NCI-H1092 treated with DMSO at 0.1 percent for 48 hours (cell line): ENCODE measurements at places on chromosomes 7 and 10.

DNA sequence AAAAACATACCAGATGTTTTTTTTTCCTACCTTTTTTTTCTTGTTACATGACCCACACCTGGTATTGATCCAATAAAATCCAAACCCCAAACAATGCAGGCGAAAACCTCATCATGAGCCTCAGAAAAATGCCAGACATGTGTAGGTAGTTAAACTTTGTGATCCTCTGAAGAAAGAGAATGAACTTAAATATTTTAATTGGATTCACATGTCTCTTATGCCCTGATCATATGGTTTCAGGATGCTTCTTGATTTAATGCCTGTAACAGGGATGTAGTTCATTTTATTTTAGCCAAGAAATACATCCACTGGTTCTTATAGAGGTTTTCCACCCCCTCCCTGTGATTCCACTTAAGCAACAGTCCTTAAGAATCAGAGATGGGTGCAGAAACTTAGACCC is 451.6 kb downstream of the TYW1 start:
- DNase-seq = no peak

- peak; percentile 82 for DNase-seq
Observed at GRCh38 chr7:2635810-2636701, 4.3 kb downstream of the TTYH3 start.

GRCh38 chr10:79883986-79884385 is 57.4 kb downstream of the NUTM2E start:
- DNase-seq = no peak

DNA sequence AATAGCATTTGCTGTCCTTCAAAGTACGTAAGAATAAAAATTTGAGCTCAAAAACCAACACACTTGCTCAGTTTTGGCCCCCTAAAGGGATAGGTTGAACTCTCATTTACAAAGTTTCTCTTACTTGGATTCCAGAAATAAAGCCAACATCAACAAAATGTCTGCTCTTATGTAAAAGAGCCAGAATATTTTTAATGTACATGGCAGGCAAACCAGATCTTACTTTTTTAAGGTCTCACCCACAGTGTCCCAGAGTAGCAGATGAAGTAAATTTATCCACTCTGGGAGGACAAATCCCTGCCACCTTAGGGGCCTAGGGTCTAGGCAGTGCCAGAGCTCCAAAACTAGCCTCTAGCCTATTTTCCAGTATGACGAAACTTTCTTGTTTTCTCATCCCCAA is 159.6 kb downstream of the SKAP2 start:
- DNase-seq = no peak

DNA sequence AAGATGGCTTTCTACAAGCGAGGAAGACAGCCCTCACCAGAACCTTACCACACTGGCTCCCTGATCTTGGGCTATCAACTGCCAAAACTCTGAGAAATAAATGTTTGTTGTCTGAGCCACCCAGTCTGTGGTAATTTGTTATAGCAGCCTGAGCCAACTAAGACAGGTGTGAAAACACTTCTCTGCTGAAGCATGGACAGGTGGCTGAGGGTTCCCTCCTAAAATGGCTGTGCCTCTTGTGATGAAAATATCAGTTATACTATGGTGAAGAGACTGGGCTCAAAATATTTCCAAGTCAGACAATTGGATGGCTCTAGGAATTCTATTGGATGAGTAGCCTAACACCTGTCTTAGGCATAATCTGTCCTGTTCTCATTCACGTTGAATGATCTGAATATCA is 78.1 kb downstream of the CDK1 start:
- no peak for DNase-seq

- DNase-seq = peak; percentile 78
Observed at GRCh38 chr10:13536674-13537366, 8.0 kb upstream of the BEND7 start.

DNA sequence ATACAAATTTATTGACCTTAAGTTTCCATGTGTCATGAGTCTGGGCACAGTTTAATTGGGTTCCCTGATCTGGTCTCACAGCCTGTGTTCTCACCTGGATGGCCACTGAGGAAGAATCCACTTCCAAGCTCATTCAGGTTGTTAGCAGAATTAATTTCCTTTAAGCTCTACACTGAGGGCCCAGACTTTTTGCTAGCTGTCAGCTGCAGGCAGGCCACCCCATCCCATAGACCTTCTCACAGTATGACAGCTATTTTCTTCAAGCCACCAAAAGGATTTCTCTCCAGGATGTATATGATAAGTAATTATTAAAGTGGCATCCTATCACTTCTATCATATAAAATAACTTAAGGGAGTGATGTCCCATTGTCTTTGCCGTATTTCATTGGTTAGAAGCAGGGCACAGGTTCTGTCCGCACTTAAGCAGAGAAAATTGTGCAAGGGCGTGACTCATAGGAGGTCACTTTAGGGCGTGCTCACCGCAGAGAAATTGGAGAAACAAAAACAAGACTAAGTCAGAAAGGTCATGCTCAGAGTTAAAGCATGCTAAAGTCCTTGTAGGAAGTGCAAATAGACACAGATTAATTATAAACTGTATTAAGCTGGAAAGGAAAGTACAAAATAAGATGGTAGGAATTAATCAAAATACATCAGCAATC is 109.9 kb downstream of the AHR start:
- DNase-seq = no peak

GRCh38 chr10:33390046-33390445 is 55.6 kb upstream of the NRP1 start:
- DNase-seq = no peak

GRCh38 chr10:68155615-68156210 is 46.4 kb downstream of the MYPN start:
- no peak for DNase-seq

DNA sequence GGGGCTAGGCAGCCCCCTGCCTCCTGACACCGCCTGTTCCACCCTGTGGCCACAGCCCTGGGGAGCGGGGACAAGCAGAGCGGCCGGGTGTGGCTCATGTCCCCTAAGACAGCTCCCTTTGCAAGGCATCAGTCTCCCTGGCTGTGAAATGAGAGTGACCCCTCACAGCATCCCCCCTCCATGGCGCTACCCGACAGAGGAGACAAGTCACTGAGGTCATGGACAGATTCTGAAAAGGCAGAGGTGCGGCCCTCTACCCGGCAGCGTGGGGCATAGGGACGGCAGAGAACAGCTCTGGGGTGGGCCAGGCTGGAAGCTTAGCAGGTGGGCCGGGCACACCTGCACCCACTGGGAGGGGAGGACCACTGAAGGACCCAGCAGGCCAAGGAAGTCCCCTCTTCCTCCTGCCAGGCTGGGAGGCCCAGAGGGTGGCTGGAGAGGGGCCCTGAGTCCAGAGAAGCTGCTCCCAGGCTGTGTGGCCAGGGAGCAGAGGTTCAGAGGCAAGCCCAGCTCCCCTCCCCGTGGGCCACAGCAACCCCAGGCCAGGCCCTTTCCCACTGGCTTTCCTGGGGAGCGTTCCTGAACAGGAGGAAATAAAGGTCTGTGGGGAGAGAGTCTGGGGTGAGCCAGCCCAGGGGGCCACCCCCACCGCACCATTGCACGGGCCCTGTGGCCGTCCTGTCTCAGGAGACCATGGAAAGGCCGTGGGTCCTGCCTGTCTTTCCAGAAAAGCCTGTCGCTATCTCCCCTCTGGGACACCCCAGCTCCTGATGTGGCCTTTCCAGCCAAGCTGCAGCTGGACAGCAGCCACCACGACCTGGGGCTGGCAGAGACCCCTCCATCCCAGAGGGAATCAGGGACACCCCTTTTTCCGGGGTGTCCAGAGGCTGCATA is 1.7 kb downstream of the ADAP1 start:
- no peak for DNase-seq

- peak; percentile 49 for DNase-seq
Observed at GRCh38 chr10:79070606-79071395, 2.0 kb downstream of the ZMIZ1 start.

DNA sequence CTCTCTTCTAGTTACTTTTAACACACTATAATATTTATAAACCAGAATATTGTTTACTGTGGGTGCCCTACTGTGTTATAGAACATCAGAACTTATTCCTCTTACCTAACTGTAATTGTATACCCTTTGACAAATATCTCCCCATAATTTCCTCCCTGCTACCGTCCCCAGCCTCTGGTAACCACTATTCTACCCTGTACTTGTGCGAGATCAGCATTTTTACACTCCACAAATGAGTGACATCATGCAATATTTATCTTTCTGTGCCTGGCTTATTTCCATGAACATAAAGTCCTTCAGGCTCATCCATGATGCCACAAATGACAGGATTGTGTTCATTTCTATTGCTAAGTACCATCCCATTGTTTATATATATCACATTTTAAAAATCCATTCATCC is 139.8 kb upstream of the RSU1 start:
- no peak for DNase-seq

DNA sequence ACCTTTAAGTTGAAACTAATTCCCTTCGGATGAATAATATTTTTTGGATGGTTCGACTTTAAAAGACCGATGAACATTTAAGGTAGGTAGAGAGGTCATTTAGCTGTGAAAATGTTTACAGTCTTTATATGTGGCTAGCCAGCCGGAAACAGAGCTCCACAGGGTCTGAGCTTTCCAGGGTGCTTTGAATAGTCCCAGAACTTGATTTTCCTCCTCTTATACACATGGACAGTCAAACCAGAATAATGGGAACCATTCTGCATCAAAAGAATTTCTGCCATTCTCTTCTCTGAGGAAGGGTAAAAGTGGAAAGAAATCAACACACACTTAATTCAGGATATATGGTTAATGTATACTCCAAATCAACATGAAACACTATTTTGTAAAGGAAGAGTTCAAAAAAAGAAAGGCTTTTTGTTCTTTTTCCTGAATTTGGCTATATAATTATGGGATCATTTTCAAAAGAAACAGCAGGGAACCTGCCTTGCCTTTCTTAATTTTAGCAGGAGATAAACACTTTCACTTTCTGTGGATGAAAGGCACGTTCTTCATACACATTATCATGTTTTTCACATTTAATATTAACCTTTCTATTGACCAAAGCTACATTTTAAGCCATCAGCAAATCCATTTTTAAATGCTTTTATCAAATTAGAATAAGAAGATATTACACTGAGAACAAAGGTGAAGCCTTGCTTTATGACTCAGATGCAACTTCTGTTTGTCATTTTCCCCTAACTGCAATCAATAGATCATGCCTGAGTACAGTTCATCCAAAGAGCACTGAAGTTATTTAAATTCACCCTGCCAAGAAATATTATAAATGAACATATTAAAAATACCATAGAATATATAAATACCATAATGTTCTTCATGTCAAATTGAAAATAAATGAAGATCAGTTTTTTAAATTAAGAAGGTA is 307.3 kb downstream of the THSD7A start:
- peak; percentile 67 for DNase-seq

GRCh38 chr10:7408291-7409044 is 2.4 kb downstream of the SFMBT2 start:
- peak; percentile 48 for DNase-seq

- no peak for DNase-seq
Observed at GRCh38 chr7:7257899-7258692, 75.8 kb downstream of the C1GALT1 start.

DNA sequence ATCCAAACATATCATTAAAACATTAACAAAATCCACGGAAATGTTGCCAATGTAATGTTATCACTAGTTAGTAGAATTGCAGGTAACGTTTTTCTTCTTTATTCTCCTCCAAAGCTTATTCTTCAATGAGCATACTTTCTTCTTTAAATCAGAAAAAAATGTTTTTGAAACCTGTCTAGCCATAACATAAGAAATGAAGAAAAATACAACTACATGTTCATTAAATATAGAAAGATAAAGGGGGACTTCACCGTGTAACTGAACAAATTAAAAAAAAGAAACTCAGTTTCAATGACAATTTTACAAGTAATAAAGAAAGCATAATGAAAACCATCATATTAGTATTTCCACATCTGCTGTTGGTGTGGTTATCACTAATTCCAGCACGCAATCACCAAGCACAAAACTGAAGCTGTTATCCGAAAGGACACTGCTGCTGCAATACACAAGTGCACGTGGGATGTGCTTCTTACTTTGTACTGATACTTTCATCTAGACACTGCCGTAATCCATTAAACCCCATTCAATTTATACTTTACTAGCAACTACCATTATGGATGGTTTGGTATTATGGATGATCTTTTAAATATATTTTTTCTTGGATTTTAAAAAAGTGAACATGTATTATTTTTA is 9.6 kb downstream of the ESYT2 start:
- DNase-seq = no peak

DNA sequence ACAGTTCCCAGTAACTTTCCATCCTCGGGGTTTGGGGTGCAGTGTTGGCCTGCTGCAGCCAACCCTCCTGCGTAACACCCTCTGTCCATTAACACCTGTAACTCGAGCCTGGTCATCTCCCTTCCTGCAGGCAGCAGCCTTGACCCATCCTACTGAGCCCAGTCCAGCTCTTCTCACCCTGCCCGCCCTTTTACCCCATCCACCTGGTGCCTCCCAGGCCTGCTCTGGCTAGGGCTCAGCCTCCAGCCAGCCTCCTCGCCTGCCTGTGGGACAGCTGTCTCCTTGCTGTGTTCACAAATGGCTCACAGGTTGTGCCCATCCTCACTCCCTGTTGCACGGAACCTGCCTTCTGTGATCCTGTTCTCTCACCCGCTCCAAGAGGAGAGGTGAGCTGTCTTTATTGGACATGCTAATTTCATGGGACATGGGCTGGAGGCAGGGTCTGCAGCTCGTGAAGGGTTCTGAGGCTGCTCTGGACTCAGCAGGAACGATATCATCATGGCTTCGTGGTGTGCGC is 277.2 kb upstream of the TCERG1L start:
- no peak for DNase-seq

GRCh38 chr7:116561697-116562483 is 37.1 kb downstream of the CAV1 start:
- no peak for DNase-seq

- DNase-seq = no peak
Observed at GRCh38 chr7:142584765-142585164, 164.5 kb upstream of the PRSS1 start.

GRCh38 chr7:2115760-2116447 is 116.8 kb downstream of the MAD1L1 start:
- peak; percentile 74 for DNase-seq

DNA sequence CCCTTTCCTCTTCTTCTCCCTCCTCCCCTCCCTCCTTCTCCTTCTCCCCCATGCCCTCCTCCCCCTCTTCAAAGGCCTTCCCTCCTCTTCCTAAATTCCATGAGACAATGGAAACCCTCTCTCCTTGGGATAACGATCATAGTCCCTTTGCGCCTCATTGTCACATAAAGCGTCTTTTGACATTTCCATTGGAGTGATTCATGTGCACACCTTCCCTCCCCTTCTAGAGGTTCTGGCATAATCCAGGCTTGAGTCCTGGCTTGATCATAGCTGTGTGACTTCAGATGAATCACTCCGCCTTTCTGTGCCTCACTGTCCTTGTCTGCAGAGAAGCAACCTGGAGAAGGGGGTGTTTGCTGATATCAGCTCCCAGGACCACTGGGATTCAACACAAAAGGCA is 204.2 kb downstream of the TNS3 start:
- DNase-seq = no peak

- DNase-seq = no peak
Observed at GRCh38 chr10:20709708-20710107, 187.4 kb downstream of the NEBL start.

DNA sequence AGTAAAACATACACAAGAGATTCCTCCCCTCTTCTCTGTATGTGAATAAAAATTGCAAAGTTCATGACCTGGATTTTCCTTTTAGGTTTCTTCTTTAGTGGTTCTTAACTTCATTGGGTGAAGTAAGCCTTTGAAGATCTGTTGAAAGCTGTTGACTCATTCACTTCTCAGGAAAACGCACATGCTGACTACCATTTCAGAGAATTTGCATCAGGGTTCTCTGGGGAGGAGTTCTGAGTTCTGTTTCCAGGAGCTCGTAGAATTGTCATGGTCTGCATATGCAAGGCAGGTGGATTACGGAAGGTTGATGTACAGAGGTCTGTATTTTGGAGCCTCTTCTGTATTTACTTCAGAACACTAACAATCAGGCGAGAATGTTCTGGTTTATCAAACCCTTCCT is 962 bp upstream of the SLC26A4 start:
- DNase-seq = no peak
